ENCODE measurements at places on chromosomes 5 and 9.

- DNase-seq: no peak
These were observed 68.0 kb downstream of the FGF10 start for GRCh38 chr5:44321144-44321725.

GRCh38 chr5:149048811-149049210 lies 14.1 kb downstream of the SH3TC2 start:
- DNase-seq: no peak

GRCh38 chr5:172077664-172078425 lies 71.4 kb upstream of the FBXW11 start:
- DNase-seq: no peak

GRCh38 chr5:55913466-55914413 lies 62.6 kb downstream of the IL31RA start:
- DNase-seq: no peak

DNA sequence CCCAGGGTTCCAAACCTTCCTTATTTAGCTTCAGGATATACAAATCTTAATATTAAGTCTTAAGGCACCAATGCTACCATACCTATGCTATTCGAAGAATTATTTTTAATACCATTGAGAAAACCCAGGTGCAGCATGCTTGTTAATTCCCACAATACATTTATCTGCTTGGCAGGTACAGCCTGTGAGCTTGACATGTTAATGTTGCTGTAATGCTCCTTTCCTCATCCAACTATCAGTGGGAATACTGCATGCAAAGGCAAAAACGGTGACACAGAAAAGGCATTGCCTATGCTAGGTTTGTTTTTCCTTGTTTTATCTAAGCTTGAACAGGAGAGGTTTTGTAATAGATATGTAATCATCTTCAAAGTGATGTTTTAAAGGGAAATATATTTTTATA lies 135.7 kb upstream of the COX7C start:
- DNase-seq: no peak

GRCh38 chr9:69554945-69555344 lies 117.2 kb downstream of the APBA1 start:
- no peak for DNase-seq

DNA sequence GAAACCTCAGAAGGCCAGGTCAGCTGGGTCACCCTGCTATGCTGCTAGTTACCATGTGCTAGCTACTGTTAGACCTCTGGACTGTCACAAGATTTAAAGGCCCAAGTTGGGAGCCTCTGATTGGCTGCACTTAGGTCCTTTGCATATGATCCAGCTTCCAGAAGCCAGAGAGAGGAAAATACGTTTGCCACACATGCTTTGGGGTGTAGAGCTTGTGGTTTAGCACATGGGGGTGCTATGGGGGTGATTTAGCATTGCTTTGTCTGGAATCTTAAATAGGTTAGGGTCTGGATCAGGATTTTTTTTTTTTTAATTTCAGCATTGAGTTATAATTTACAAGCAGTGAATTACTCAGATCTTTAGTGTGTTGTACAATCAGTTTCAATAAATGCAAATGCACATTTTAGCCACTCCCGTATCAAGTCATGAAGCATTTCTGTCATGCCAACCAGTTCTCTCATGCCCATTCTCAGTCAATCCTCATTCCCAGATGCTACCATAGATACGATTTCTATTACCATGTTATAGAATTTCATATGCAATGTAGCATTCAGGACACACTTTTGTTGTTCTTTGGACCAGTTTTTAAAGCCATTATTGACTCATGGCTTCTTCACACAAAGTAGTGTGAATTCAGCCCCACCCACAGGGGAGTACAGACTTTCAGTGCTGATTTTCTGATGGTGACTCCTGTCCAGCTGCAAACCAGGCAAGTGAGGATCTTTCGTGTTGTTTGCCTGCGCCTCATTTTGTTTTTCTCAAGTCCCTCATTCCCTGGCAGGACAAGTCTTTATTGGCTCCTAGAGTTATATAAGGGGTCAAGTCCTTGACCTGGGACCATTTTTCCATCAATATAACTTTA lies 250.4 kb downstream of the LRRC70 start:
- DNase-seq: no peak

DNA sequence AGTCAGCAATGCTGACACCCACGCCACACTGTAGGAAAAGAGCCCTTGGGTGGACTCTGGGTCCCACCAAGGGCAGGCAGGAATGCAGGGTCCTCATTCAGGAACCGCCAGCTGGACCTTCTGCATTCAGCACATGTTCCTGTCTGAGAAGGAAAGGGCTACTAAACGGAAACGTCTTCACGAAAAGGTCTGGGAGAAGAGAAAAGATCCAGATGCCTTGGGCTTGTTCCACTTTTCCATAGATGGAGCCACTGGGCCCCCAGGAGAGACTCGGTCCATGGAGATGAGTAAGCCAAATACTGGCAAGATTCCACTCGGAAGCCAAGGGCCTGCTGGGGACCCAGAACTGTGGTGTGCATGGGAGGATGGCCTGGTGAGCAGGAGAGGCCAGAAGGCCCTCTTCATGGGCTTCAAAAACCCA lies 38.4 kb downstream of the LHFPL2 start:
- no peak for DNase-seq

- DNase-seq: no peak
These were observed 83.0 kb downstream of the SMC2 start for GRCh38 chr9:104177003-104177611.

- DNase-seq: no peak
These were observed at the start of gene PHYHD1 for GRCh38 chr9:128920381-128921058. TSS of gene PHYHD1 (plus strand) at chr9:128920982. CDS start at chr9:128922324, 1,342 bp downstream.

DNA sequence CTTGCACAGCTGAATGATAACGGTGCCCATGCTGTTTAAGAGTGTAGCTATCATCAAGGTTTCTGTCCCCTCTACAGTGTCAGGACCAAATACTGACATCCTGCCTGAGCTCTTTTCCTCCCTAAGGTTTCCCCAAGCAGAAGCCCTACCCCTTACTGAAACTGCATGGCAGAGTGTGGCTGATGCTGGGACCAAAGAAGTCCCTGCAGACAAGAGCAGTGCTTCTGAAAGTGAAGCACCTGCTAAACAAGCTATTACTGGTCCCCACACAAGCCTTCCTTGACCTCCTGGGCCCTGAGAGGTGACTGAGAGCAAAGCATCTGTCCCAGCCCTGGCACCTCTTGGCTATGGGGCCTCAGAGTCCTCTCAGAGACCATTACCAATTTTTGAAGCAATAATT lies 56.1 kb downstream of the CFAP90 start:
- DNase-seq: no peak

- DNase-seq: peak; percentile 12
These were observed 32.1 kb downstream of the MTMR12 start for GRCh38 chr5:32280656-32281081.

- DNase-seq: no peak
These were observed 23.4 kb downstream of the ARSB start for GRCh38 chr5:78961743-78962142.

- DNase-seq: no peak
These were observed 127.0 kb downstream of the TENT4A start for GRCh38 chr5:6840136-6840793.

DNA sequence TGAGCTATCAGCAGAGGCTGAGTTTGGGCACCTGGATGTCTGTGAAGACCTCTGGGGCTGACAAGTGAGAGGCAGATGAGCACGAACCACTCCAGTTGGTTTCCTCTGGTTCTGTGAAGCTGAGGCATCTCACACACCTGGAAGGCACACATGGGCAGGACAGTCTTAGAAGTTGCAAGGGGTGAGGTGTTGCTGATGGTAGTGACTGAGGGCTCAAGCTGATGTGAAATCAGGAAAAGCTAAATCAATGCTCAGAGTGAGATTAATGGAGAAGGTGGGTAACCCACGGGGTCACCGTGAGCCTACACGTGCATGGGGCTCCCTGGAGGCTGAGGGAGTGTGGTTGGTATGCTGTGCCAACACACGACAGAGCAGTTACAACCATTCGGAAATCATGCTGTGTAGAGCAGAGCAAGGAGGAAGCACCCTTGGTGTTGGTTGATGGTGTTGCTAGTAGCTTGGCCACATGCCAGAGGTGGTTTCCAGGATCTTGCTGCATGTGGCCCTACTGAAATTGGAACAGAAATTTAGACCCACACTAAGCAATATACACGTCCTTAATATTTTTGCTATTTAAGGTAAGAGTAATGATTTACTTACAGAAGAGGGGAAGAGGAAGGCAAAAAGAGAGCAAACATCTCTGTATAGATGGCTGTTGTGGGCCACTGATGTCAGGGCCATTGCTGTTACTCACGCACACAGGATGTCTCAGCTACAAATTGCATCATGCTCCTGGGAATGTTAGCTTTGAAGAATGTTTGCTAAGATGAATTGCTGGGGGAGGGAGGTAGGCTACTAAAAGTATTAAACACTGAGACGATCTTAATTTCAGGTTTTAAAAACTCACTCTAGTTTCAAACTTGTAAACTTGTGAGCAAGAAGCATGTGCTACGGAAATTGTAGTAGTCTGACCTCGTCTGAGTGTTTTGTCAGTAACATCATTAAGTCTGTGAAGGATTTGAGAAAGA lies 170.5 kb downstream of the ARHGEF28 start:
- DNase-seq: no peak

- DNase-seq: no peak
These were observed 5.4 kb downstream of the PCAT7 start for GRCh38 chr9:94560237-94560636.

DNA sequence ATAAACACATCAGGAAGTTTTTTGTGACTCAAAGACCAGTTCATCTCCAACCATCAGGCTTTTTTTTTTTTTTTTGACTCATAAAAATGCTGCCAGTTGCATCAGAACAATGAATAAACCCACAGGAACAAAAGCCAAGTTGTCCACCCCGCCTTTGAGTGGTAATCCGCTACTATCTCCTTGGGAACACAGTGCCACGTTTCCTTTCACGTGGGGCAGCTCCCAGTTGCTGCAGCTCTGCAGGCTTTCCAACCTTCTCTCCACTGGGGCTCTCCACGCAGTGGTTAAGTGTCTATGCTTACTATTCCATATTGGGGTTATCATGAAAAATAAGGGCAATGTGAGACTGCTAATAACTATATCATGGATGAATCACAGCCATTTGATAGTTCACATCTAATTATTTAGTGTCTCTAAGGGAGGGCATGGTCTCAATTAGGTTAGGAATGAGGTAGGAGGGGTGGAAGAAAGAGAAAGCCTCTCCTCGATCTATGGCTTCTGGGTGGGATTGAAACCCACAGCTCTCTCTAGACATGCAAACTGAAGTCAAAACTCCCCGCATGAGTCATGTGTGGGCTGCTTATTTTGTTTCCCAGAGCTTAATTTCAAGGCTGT lies 55.8 kb upstream of the ACTBL2 start:
- DNase-seq: no peak

DNA sequence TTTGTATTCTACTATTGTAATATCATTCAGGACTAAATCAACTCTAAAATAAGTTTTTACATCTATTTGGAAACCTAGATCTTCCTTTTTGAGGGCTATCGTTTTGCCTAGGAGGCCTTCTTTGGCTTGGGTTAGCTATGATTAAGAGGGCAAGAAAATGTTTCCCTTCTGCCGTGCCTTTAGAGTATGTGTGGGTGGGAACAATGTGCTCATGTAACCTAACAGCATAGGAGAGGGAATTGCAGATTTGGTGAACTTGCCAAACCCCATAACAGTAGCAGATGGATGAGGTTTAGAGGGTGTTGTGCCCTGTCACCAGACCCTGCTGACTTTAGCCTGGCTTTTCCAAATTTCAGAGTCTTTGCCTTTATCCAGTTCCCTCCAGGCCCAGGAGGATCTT lies 339.0 kb downstream of the ADGRV1 start:
- no peak for DNase-seq

DNA sequence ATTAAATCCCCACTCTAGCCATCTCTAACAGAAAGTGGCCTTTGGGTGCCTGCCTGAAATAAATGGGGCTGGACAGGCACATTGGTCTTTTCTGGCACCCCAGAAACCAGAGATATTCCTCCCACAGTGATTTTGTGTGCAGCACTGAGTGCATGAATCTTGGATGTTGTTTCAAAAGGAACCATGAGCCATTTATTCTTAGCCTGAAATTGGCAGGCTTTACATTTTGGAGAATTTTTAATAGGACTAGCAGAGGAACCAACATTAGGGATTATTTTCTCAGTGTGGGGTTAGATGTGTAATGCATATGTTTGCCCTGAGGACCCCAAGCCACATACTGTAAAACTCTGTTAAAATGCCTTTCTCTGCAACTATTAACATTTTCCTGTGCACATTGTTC lies 451.3 kb downstream of the NFIB start:
- DNase-seq: no peak

DNA sequence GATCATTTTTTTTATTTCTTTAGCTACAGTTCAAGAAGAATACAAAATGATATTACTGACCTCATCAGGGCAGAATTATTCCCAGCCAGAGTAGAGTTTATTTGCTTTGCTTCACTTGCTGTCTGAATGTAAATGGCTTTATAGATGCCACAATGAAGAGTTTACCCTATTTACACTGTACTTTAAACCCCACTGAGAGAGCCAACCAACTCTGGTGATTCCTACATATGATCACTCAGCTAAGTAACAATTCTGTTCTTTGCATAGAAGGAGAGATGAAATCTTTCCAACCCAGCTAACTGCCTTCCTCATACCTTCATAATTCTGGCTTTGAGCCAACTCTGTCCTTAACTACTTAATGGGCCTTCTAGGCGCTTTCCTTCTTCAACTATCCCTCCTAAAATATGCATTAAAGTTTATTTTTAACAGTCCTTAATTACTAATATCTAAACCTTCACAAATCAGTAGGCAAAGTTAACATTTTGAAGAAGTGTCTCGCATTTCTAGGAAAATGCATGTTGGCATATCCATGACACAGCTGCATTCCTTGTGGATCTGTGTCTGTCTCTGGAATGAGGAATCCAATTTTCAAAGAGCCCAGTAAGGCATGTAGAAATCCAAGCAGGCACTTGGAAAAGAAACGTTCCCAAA lies 284.8 kb upstream of the GRAMD2B start:
- no peak for DNase-seq

- no peak for DNase-seq
These were observed 209.4 kb upstream of the TLE4 start for GRCh38 chr9:79362100-79363081.

DNA sequence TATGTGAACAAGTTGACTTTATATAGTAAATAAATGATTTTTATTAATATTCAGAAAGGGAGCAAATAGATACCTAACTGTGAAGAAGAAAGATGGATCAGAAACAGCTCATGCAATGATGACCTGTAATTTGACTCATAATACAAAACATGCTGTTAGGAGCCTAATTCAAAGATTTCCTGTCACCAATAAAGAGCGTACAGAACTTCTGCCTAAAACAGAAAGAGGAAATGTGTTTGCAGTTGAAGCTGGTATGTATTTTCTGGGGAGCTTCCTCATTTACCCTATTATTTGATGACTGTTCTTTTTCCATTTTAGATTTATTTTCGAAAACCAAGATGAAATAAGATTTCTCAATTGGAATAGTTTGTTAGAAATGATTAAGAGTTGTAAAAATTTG lies 11.4 kb downstream of the YTHDC2 start:
- DNase-seq: no peak

GRCh38 chr5:31096238-31096865 lies 97.1 kb upstream of the CDH6 start:
- no peak for DNase-seq

- no peak for DNase-seq
These were observed at the start of gene PCDHB5 for GRCh38 chr5:141135030-141135717. TSS of gene PCDHB5 (plus strand) at chr5:141135206. CDS start at chr5:141135435, 229 bp downstream.

- DNase-seq: peak; percentile 60
These were observed 269.8 kb downstream of the SYK start for GRCh38 chr9:91071184-91071990.

- DNase-seq: no peak
These were observed 141.8 kb downstream of the C9orf50 start for GRCh38 chr9:129478961-129479630.
